ENCODE measurements at places on chromosomes 3 and 15. TPM values are rescaled to one million over a fixed set of nuclear protein-coding genes. Genes with fewer than 3 reads are reported as not detected.

GRCh38 chr3:129984125-129984524, 9.6 kb downstream of the TRH start:
- ATAC-seq = no peak

DNA sequence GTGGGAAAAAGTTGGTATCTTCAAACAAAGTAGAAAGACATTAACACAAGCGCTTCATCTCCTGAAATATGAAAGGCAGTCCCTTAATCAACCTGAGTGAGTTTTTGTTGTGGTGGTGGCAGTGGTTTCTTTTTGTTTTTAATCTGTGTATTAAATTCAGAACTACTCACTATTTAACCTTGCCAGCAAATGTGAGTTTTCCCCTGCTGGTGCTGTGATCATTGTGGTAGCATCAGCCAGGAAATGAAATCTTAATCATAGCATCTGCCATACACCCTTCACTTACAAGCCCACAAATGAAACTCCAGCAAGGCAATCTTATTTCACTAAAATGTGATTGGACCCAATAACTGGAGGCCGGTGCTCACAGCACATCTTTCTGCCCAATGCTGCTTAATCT, 229.7 kb downstream of the SHOX2 start:
- ATAC-seq = no peak

GRCh38 chr15:83767741-83768140, 113.8 kb downstream of the ADAMTSL3 start:
- ATAC-seq = no peak

- peak; percentile 69 for ATAC-seq
Observed at GRCh38 chr15:101127506-101128076, 124.3 kb downstream of the CHSY1 start.

- no peak for ATAC-seq
Observed at GRCh38 chr3:157551961-157552360, 48.7 kb upstream of the VEPH1 start.

- no peak for ATAC-seq
Observed at GRCh38 chr15:47407692-47408091, 309.6 kb upstream of the SEMA6D start.

DNA sequence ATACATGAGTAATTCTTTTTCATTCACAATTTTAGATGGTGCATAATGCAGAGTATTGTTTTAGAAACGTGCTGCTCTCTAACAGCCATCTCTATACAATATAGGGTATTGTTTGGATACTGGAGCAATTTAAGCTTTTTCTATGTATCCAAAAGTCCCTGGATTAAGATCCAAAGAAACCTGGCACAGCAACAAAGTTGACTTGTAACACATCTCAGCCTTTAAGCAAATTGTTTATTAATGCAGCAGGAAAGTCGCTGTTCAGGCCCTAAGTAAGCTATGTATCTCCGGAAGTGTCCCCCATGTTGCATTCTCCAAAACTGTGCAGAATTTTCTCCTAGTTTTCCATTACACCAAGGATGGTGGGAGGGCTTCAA, 7.3 kb downstream of the VGLL4 start:
- ATAC-seq = no peak

DNA sequence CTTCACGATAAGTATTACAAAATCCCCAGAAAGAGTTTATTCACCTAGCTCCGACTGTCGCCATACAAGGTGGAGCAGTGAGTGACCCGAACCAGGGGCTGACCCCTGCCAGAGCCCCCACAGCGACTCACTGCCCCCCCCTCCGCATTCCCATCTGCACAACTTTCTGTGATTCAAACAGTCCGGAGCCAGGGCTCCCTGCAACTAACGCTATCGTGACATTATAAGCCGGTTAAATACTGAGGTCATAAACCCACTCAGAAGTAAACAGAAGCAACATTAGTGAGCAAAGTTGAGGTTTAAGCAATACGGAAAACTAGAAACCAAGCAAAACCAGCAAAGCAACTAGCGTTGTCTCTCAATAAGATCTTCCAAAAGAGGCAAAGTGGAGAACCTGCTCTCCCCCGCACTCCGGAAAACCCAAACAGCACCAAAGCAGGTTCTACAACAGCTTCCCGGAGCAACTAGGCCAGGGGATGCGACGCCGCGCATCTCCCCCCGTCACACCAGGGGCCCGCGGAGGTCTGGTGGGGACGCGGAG, 642 bp downstream of the SCAP start:
- no peak for ATAC-seq

- no peak for ATAC-seq
Observed at GRCh38 chr3:105427332-105427731, 60.6 kb downstream of the ALCAM start.

DNA sequence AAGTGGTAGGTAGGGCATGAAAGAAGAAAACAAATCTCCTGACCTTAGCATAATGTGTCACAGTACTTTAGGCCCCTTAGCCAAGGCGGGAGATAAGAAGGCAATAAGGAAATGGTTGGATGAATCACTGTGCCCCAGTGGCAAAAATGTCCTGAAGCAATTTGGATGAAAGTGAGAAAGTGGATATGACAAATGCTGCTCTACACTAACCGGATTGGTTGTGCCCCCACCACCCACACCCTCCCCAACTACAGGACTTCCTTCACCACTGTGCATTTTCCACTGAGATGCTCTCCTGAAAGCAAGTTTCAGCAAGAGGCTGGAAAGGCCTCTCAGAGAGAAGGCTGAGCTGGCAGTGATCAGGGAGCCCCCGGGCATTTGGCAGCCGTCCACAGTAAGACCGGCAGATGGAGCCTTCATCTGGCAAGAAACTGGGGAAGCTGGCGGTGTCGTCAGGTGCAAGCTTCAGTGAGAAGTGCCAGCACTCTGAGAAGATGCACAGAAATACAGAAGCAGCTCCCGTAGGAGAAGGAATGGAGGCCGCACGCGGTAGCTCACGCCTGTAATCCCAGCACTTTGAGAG, 63.8 kb downstream of the ATP1B3 start:
- ATAC-seq = peak; percentile 94

GRCh38 chr3:192434186-192434585, 293.2 kb downstream of the FGF12 start:
- ATAC-seq = no peak

DNA sequence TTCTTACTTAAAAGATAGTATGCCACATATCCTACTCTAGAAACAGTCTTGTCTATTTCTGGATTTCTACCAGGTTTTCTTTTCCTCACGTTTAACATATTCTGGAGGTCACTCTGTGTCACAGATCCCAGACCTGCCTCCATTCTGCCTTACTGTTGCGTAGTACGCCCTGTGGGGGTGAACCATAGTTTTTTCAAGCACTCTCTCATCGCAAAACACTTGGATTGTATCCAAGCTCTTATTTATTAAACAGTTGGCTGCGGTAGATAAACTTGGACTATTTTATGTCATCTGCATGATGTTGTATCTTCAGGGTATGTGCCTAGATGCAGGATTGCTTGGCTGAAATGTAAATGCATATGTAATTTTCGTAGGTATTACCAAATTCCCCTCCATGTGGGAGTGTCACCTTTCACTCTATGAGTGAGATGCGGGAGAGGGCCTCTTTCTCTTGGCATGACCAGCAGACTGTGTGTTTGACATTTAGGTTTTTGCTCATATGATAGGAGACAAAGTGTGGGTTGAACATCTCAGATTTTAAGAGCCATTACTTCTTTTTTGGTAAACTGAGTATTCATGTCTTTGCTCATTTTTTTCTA, 55.8 kb downstream of the ABTB1 start:
- ATAC-seq = no peak

GRCh38 chr3:128503164-128503651, 10.2 kb upstream of the GATA2 start:
- ATAC-seq = no peak

- no peak for ATAC-seq
Observed at GRCh38 chr3:182978387-182978786, 2.0 kb downstream of the DCUN1D1 start.

- no peak for ATAC-seq
Observed at GRCh38 chr15:41394924-41395323, 7.4 kb downstream of the NDUFAF1 start.

DNA sequence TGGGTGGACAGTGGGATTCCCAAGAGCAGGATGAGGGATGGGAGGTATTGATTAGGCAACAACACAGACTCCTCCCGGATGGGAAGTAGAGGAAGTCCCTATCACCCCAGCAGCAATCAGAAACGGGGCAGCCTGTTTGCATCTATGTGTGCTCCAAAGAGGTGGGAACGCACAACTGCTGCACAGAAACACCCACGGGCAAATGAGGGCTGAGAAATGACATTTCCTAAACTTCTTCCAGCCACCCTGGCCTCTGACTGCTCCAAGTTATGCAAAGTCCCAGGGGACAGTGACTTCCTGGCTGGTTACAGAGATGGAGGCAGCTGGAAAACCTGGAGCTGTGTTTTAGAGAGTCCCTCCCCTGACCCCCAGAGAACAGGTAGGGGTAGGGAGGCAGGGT, 42.6 kb downstream of the HCN4 start:
- ATAC-seq = no peak

- ATAC-seq = peak; percentile 76
Observed at GRCh38 chr15:79923079-79923514, 26.3 kb upstream of the MTHFS start.

GRCh38 chr15:101795455-101795854, 7.9 kb upstream of the OR4F6 start:
- ATAC-seq = no peak

- ATAC-seq = no peak
Observed at GRCh38 chr3:175672119-175672689, 813.1 kb downstream of the NAALADL2 start.

DNA sequence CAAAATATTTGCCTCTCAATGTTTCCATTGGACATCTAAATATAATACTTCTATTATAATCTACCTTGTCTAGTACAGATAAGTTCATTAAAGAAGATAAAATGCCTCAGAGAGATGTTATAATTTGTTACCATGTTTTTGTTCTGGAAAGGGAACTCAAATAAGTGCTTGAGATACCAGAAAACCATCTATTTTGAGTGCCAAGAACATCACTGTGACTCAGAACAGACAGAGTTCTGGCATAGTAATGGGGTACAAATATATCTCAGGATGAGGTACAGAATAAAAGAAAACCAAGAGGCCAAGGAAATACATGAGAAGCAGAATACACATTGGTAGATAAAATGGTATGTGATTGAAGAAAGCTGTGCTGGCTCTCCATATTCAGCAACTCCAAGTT, 58.9 kb downstream of the IMPG2 start:
- no peak for ATAC-seq

DNA sequence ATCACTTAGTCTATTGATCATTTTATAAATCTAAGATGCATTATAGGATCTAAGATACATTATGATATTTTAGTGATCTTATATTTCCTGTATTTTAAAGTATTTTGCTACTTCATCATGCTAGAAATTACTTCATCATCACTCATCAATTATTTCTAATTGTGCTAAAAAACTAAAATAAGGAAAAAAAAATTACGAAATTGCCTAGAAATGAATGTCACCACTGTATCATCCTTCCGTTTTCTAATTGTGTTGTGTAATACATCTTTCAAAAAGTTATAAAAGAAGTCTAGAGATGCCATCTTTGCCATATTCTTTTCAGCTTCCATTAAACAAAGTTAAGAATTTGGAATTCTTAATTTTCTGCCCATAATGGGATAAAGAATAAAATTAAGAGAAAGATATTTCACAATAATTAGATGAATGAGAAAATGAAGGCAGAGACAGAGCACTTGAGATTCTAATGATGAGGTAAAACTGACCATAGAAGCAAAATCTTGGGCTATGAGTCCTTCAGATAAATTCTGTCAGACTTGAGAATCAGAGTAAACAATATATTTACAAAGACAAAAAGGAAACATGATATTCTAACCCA, 48.8 kb downstream of the ALDH1A2 start:
- ATAC-seq = no peak

- ATAC-seq = no peak
Observed at GRCh38 chr3:34218706-34219385, 420.4 kb downstream of the PDCD6IP start.

- ATAC-seq = no peak
Observed at GRCh38 chr3:132785292-132785691, 63.1 kb upstream of the NPHP3 start.

- ATAC-seq = peak; percentile 69
Observed at GRCh38 chr3:149512073-149512782, 37.7 kb downstream of the TM4SF4 start.

- no peak for ATAC-seq
Observed at GRCh38 chr3:143276592-143276991, 157.0 kb downstream of the CHST2 start.

- ATAC-seq = no peak
Observed at GRCh38 chr3:129002573-129003569, 1.8 kb downstream of the EFCC1 start.

Gene CFAP92
- total RNA-seq = 0.80 TPM

Gene CCR8
- total RNA-seq = 0.16 TPM

Gene CACNA2D2
- 0.08 TPM for total RNA-seq

Gene PLSCR1
- total RNA-seq = 60.1 TPM

Gene PIERCE2
- not detected for total RNA-seq

Gene ZNF660
- total RNA-seq = 0.16 TPM

Gene NANOGP8
- 0.44 TPM for total RNA-seq

Gene GP5
- 0.08 TPM for total RNA-seq

Gene MIX23
- 43.3 TPM for total RNA-seq
